MCF 10A (cell line): ENCODE measurements at places on chromosomes 6 and 20.

DNA sequence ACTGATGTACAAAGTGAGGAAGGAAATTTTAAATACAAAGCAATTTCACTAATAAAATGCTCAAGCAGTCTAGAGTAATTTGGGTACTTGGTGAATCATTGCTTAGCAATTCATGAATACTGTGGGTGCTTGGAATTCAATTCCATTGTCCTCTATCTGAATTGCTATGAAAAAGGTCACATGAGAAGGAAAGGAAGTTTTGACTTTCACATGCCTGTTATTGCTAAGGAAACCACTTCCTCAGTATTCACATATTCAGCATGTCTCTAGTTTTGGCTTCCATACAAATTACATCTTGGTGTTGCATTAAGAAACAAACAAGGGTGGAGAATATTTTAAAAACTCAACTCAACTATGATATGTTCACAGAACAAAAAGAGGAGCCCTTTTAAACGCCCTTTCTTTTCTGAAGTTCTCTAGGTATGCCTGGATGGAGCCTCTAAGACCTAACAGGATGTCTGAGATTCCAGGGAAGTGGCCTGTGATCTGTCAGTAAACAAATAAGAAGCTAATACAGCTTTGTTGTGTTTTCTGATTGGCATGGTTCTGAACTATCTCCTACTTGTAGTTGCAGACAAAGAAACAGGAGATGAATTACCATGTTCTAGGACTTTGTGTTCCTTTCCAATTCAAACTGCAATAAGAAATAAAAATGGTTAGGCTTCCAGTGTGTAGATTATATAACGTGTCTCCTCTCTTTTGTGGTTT lies 190.4 kb downstream of the OGFRL1 start:
- no peaks in the 10 kb centered on the region for H3K27me3 ChIP-seq
- peak overlapping the region; percentile 59 for H3K27ac ChIP-seq
- peak; percentile 73 for DNase-seq
- H3K4me1 ChIP-seq: peaks cover 20% of the 10 kb centered on the region

DNA sequence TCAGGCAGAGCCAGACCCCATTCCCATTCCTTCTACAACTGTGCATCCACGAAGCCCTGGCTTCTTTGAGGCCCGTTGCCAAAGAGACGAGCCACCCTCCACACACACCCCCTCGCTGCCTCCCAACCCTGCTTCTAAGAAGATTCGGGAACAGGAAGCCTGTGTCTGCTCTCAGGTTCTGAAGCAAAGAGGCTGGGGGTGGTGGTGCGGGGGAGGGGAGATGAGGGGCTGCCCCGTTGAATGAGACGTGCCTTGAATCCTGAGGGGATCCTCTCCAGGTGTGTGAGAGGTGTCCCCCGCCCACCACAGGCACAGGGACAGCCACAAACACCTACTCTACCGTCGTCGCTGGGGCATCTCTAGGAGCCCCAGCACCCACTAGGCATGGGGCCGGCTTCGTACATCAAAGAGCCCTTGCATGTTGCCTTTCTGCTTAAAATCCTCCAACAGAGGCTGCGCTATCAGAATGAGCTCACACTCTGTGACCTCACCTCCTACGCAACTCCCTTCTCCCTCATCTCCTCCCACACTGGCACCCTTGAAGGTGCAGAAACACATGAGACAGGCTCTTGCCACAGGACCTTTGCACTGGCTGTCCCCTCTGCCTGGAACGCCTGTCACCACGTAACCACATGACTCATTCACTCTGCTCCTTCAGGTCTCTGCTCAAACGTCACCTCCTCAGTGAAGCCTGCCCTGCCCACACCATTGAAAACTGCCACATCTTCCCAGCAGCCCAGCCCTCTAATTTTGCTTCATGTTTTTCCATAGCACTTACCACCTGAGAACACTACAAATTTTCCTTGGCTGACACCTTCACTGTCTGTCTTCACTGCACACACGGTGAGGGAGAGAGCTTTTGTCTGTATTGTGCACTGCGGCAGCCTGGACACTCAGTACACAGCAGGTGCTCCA lies 58.5 kb downstream of the PREX1 start:
- no peaks in the 10 kb centered on the region for H3K36me3 ChIP-seq
- no peak for DNase-seq
- H3K27me3 ChIP-seq: peaks cover 48% of the 10 kb centered on the region
- H3K4me3 ChIP-seq: no peak overlapping the region
- no peak overlapping the region for H3K27ac ChIP-seq
- peaks cover 5% of the 10 kb centered on the region for H3K4me1 ChIP-seq

DNA sequence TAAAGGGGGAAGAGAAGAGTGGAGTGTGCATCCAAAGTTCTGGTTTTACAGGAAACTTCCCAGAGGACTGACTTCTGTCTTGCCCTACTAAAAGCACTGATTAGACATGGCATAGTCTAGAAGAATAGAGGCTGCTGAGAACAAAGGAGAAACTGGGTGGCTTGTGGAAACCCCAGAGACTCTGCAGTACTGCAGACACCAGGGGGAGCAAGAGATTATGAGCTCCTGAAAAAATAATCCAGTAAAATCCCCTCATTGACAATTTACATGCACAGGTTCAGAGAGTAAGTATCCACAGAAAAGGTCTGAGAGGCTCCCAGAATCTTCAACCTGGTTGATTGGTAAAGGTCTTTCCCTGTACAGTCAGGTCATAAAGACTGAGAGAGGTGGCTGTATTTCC lies 48.7 kb upstream of the CLVS2 start:
- no peaks in the 10 kb centered on the region for H3K4me1 ChIP-seq
- H3K4me3 ChIP-seq: no peak overlapping the region
- H3K27ac ChIP-seq: no peak overlapping the region
- H3K36me3 ChIP-seq: no peaks in the 10 kb centered on the region
- no peaks in the 10 kb centered on the region for H3K27me3 ChIP-seq

GRCh38 chr20:51659491-51660050 lies 108.6 kb downstream of the ATP9A start:
- no peaks in the 10 kb centered on the region for H3K27me3 ChIP-seq
- H3K4me1 ChIP-seq: peaks cover 7% of the 10 kb centered on the region
- H3K36me3 ChIP-seq: no peaks in the 10 kb centered on the region
- DNase-seq: no peak
- H3K27ac ChIP-seq: no peak overlapping the region
- H3K4me3 ChIP-seq: no peak overlapping the region

DNA sequence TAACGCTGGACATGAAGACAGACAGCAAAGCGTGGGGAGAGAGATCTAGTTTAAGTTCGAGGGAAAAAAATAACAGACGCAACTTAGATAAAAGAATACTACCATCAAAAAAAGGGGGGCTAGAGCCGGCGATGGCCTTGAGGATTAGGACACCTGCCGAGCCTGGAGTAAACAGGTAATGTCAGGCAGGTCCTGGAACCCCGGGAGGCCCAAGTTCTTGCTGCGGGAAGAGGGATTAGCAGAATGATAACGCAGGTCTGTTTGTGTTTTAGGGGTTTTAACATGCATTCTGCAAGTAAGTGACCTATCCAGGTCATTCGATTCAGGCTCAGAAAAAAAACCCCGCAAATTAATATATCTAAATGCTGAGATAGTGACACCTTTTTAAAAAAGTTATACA lies 754 bp upstream of the TMEM170B start:
- DNase-seq: no peak
- H3K4me1 ChIP-seq: no peaks in the 10 kb centered on the region
- peak overlapping the region; percentile 76 for H3K4me3 ChIP-seq
- peaks cover 19% of the 10 kb centered on the region for H3K27me3 ChIP-seq
- H3K27ac ChIP-seq: no peak overlapping the region

- no peak overlapping the region for H3K4me3 ChIP-seq
- peaks cover 76% of the 10 kb centered on the region for H3K36me3 ChIP-seq
- no peaks in the 10 kb centered on the region for H3K27me3 ChIP-seq
- no peaks in the 10 kb centered on the region for H3K4me1 ChIP-seq
Observed at GRCh38 chr20:32439132-32439829, 81.2 kb downstream of the ASXL1 start.

DNA sequence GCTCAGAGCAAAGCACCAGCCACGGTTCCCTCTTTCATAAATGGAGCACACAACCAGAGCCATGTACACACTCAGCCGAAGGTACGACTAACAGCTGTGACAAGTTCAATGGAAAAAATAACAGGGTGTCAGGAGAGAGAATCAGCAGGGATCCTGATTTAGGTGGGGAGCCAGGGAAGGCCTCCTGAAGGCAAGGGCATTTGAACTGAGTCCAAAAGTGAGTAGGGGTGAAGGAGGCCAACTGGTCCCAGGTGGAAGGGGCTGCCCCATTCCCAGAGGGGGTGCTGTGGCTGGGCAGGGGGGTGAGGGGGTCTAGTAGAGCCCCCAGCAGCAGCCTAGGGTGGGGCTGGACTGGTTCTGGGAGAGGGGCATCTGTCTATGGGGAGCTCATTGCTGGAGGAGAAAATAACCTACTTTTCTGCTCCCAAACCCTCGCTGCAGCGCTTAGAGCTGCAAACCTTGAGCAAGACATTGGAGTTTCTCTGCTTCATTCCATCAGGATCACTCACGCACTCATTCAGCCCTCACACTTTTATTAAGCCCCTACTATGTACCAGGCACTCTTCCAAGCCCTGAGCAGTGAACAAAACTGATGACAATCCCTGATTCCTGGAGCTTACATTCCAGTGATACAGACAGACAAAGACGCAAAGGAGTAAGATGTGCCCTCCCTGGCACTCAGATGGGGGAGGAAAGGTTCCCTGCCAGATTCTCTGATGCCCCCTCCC lies 113.5 kb downstream of the TOX2 start:
- H3K4me3 ChIP-seq: no peak overlapping the region
- H3K36me3 ChIP-seq: no peaks in the 10 kb centered on the region
- DNase-seq: no peak
- H3K27ac ChIP-seq: no peak overlapping the region

- no peaks in the 10 kb centered on the region for H3K27me3 ChIP-seq
- no peak for DNase-seq
- no peaks in the 10 kb centered on the region for H3K36me3 ChIP-seq
- no peak overlapping the region for H3K4me3 ChIP-seq
- no peak overlapping the region for H3K27ac ChIP-seq
- no peaks in the 10 kb centered on the region for H3K4me1 ChIP-seq
Observed at GRCh38 chr6:166939345-166939744, 17.0 kb downstream of the RNASET2 start.

DNA sequence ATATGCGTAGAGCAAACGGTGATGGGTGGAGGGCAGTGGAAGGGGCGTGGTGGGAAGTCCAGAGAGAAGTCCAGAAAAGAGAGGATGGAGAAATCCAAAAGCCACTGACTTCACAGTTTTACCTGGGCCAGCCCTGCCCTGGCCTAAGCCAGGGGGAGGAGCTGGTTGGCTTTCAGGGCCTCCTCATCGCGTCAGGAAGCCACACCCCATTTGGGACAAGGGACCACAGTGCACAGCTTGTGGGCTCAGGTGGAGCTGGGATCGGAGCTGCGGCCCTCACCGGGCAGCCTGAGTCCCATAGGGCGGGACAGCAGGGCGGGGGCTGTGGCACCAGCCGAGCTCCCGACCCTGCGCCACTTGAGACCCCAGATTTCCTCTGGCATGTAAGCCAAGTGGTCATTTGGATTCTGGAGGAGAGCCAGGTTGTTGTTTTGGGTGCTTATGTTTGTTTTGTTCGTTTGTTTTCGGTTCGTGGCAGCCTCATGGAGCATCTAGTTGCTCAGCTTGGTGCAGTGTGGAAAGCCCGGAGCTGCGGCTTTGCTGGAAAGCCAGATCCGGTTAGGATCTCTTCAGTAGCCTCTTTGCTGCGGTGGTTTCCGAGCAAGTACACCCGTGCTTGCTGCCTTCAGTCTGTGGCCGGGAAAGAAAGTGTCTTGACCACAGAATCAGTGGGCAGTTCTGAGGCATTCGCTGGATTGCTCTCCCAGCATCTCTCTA lies 42.2 kb downstream of the RIOK1 start:
- no peak for DNase-seq
- no peak overlapping the region for H3K27ac ChIP-seq
- no peaks in the 10 kb centered on the region for H3K4me1 ChIP-seq
- H3K36me3 ChIP-seq: no peaks in the 10 kb centered on the region
- H3K4me3 ChIP-seq: no peak overlapping the region
- H3K27me3 ChIP-seq: no peaks in the 10 kb centered on the region

GRCh38 chr6:42451333-42452170 lies at the start of gene TRERF1:
Gene TRERF1, minus strand, starts transcription at chr6:42451926. Its CDS starts 182,336 bp downstream, at chr6:42269590.
- no peaks in the 10 kb centered on the region for H3K27me3 ChIP-seq
- peaks cover 36% of the 10 kb centered on the region for H3K4me1 ChIP-seq
- no peaks in the 10 kb centered on the region for H3K36me3 ChIP-seq
- peak within 1 kb of the TSS; percentile 91 for H3K4me3 ChIP-seq

DNA sequence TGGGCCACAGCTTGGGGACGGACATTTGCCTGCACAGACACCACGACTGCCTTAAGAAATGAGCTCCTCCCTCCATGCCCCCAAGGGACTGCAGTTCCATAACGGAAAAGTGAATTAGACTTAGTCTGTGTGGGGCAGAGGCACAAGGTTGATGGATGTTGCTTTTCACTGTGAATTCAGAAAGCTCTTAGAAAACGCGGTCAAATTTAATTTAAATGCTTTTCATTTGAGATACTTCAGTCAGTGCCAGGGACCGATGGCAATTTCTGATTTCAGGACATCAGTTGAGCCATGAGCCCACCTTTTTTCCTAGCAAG lies 356.4 kb downstream of the KIF16B start:
- no peak overlapping the region for H3K27ac ChIP-seq
- H3K4me1 ChIP-seq: no peaks in the 10 kb centered on the region
- H3K4me3 ChIP-seq: no peak overlapping the region
- H3K36me3 ChIP-seq: no peaks in the 10 kb centered on the region
- no peaks in the 10 kb centered on the region for H3K27me3 ChIP-seq
- DNase-seq: no peak

GRCh38 chr6:16338577-16339264 lies 100.3 kb downstream of the GMPR start:
- no peaks in the 10 kb centered on the region for H3K27me3 ChIP-seq
- peaks cover 41% of the 10 kb centered on the region for H3K4me1 ChIP-seq
- peak overlapping the region; percentile 63 for H3K27ac ChIP-seq
- DNase-seq: peak; percentile 88

- H3K36me3 ChIP-seq: no peaks in the 10 kb centered on the region
- DNase-seq: no peak
- H3K27me3 ChIP-seq: no peaks in the 10 kb centered on the region
- no peak overlapping the region for H3K4me3 ChIP-seq
- no peak overlapping the region for H3K27ac ChIP-seq
Observed at GRCh38 chr6:95804847-95805541, 210.8 kb upstream of the FUT9 start.

- no peak for DNase-seq
- H3K27ac ChIP-seq: no peak overlapping the region
Observed at GRCh38 chr20:5822569-5822968, 72.4 kb downstream of the SHLD1 start.

DNA sequence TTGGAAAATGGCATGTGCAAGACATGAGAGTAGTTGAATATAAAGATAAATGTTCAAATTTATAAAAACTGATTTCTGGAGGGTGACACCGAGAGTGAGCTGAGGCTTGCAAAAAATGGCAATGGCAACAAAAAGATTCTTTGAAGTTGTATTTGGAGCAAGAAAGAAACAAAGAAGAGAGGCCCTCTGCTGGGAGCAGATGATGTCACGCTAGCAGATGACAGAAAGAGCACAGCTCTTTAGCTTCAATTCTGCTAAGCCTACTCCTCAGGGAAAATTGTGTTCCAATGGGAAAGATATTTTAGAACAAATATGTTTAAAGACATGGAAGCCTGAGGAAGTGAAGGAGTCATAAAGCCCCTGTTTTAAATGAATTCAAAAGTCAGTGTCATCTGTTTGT lies 125.3 kb upstream of the NOX3 start:
- H3K27me3 ChIP-seq: peaks cover 2% of the 10 kb centered on the region
- H3K36me3 ChIP-seq: no peaks in the 10 kb centered on the region
- H3K27ac ChIP-seq: no peak overlapping the region
- no peak for DNase-seq
- no peak overlapping the region for H3K4me3 ChIP-seq
- H3K4me1 ChIP-seq: no peaks in the 10 kb centered on the region

- no peak overlapping the region for H3K27ac ChIP-seq
- no peak overlapping the region for H3K4me3 ChIP-seq
- H3K4me1 ChIP-seq: no peaks in the 10 kb centered on the region
- no peak for DNase-seq
- H3K27me3 ChIP-seq: no peaks in the 10 kb centered on the region
Observed at GRCh38 chr6:54474898-54475297, 166.7 kb downstream of the TINAG start.
